Gastrocnemius medialis (tissue), 4 donors: ENCODE measurements at places on chromosomes 2 and 18.
A peak's percentile ranks its signal among the peaks of the same experiment; 100 is the strongest.

GRCh38 chr2:171345971-171346722, 87.6 kb downstream of the METTL8 start:
- DNase-seq, result no peak
- no peaks in the 10 kb centered on the region for H3K36me3 ChIP-seq
- no peak overlapping the region for H3K4me3 ChIP-seq
- H3K4me1 ChIP-seq, result peaks cover 7% of the 10 kb centered on the region

DNA sequence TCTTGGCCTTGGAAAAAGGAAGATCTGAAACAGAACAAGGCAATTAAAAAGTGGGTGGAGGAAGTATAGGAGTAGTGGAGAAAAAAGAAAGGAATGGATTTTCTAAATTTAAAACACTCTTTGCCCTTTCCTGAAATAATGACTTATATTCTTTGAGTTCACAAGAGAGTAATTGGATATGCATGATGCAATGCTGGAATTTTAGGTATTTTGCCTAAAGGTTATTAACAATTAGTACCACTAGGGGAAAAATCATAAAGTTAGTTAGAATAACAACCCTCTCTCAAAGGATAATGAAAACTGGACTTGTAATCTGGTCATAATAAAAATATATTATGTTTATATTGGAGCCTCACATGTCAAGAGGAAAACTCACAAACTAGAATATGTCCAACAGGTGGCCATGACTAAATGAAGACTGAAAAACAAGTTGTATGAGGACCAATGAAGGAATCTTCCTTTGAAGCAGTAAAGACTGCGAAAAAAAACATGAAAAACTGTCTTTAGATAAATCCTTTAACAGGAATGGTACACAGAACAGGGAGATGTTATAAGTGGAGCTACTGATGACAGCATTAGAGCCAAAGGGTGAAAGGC, 281.8 kb downstream of the NCKAP5 start:
- no peak overlapping the region for H3K27ac ChIP-seq
- no peak for DNase-seq
- H3K4me1 ChIP-seq, result no peaks in the 10 kb centered on the region
- no peaks in the 10 kb centered on the region for H3K27me3 ChIP-seq

DNA sequence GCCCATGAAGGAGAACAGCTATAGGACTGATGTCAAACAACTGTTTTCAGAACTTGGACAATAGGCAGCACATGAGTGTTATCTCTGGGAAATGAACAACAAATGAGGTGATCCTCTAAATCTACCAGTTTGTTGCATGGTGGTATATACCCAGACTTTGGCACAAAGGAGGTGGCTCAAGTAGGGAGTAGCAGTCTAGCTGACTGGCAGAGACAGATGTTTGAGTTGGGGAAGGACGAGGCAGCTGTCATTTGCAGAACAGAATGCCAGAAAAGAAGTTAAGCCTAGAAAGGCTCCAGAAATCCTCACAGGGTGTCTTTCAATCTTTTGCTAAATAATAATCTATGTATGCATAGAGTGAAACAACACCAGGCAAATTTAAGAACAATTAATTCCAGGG, 47.4 kb downstream of the RPE start:
- H3K27me3 ChIP-seq, result no peaks in the 10 kb centered on the region
- no peak for DNase-seq
- peaks cover 7% of the 10 kb centered on the region for H3K4me1 ChIP-seq
- no peak overlapping the region for H3K4me3 ChIP-seq
- peaks cover 5% of the 10 kb centered on the region for H3K36me3 ChIP-seq

DNA sequence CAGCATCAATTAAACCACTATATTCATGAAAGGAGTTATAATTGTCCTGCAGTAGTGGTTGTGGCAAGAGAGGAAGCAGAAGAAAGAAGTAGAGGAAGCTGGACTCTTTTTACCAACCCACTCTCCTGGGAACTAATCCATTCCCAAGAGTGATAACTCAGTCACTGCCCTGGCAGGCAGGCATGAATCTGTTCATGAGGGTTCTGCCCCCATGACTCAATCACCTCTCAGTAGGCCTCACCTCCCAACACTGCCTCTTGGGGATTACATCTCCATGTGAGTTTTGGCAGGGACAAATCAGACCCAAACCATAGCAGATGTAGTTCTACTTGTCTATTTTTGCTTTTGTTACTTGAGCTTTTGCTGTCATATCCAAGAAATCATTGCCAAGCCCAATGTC, 232.7 kb upstream of the MAP2 start:
- H3K4me1 ChIP-seq, result no peaks in the 10 kb centered on the region
- DNase-seq, result no peak
- no peaks in the 10 kb centered on the region for H3K36me3 ChIP-seq

- no peak overlapping the region for H3K27ac ChIP-seq
- no peak for DNase-seq
- H3K36me3 ChIP-seq, result no peaks in the 10 kb centered on the region
- H3K27me3 ChIP-seq, result no peaks in the 10 kb centered on the region
Measured at GRCh38 chr2:144950899-144951560, 431.1 kb upstream of the ZEB2 start.

DNA sequence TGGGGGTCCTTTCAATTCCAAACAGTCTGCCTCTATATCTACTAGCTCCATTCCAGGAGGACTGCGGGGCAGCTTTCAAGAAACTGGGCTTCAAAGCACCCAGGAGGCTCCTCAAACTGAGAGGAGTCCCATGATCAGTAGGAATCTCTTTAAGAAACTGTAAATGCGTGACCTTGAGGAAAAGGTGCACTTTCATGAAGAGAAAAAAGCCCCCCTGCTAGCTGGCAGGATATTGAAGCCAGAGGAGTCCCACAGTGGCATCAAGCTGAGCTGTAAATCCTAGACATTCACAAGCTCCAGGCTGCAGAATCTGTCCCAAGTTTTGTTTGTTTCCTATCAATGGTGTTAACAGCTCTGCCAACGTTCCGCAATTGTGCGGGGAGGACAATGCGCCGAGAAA, 790.1 kb downstream of the SLC4A3 start:
- no peak for DNase-seq
- H3K36me3 ChIP-seq, result no peaks in the 10 kb centered on the region
- H3K27me3 ChIP-seq, result no peaks in the 10 kb centered on the region
- no peaks in the 10 kb centered on the region for H3K4me1 ChIP-seq
- no peak overlapping the region for H3K4me3 ChIP-seq

GRCh38 chr2:232534940-232535651, 4.4 kb upstream of the CHRNG start:
- DNase-seq, result peak; percentile 16
